ENCODE measurements at places on chromosomes 1 and 21.

DNA sequence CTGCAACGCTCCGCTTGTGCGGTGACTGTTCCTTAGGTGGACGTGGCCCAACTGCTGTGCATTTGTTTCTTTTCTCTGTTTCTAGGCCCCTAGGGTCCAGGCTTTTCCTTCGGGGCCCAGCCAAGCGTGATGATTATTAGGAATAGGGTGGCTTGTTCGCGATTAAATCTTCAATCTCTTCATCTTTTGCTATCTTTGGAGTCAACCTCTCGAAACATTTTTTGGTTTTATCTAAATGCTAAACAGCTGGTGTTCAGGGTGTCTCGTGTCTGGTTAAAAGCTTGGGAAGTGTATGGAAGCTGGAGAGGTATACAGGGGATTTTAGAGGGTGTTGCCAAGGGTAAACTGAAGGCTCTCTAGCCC lies 844 bp upstream of the PLD5 start:
- no peak for DNase-seq

DNA sequence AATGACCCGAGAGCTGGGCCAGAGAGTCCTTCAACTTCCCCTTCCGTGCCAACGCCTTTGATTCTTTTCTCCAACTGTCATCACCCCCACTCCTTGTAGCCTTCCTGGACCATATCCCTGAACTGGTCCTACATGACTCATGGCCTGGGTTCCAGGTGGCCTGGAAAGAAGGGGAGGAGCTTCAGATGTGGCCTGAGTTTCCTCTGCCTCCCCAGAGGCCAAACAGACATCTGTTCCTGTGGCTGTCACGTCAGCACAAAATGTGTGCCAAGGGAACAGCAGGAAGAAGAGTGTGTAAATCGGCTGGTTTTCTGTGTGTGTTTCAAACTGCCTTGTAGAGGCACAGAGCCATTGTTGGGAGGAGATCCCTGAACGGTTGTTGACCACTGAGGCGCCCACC lies 24.9 kb upstream of the KIRREL1 start:
- no peak for DNase-seq

- no peak for DNase-seq
These were observed 27.9 kb downstream of the EPHB2 start for GRCh38 chr1:22738522-22738921.

- no peak for DNase-seq
These were observed 319.1 kb downstream of the GPATCH2 start for GRCh38 chr1:217311766-217312165.

- no peak for DNase-seq
These were observed 30.0 kb downstream of the MFSD2A start for GRCh38 chr1:39984951-39985350.

GRCh38 chr1:202597090-202597761 lies 113.0 kb downstream of the SYT2 start:
- no peak for DNase-seq

- DNase-seq, result no peak
These were observed 63.2 kb upstream of the ADAM30 start for GRCh38 chr1:119959268-119960220.

DNA sequence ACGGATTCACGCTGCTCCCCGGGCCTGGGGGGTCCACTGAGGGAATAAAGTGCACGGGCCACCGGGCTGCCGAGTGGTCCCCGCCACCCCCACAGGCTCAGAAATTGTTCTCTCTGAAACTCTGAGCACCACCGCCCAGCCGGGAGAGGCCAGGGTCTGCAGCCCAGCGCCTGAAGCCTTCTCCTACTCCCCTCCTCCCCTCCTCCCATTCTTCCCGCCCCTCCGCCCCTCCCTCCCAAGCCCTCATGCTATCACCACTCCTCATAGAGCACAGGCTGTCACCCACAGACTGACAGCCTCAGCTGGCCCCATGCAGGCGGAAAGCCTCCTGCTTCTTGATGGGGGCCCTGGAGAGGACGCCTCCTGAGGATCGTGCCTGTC lies 707 bp upstream of the GPR153 start:
- no peak for DNase-seq

DNA sequence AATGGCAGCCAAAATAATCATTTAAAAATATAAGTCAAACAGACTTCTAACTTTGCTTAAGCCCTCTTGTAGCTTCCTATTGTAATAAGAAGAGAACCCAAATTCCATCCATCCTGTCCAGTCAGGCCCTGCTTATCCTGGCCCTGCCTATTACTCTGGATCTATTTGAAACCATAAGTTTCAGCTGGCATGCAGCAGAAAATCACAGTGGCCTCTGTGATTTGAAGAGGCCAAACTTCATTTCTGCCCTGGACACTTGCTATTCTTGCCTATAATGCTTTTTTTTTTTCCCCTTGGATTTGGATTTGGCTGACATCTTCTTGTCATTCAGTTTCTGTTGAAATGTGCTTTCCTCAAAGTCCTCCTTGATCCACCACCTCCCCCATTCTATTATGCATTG lies 642.8 kb downstream of the USP25 start:
- no peak for DNase-seq

DNA sequence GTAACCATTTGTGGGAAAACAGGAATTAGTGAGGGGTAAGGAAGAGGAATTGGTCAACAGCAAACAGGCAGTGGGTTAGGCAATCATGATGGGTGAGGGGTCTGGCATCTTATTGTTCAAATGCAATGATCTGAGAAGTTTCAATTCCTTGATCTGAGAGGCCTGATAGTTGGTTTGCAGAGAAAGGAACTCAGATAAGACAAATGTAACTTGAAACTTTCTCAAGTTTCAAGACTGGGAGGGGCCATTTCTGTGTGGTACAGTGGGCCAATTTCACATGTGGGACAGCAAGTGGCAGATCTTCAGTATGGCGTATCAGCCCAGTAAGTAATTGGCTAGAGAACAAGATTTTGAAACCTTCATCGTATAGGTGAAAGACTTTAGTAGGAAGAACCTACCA lies 102.5 kb downstream of the XPR1 start:
- no peak for DNase-seq

GRCh38 chr1:39213511-39214002 lies 9.1 kb downstream of the MACF1 start:
- no peak for DNase-seq

- DNase-seq, result no peak
These were observed 11.8 kb downstream of the RCC1 start for GRCh38 chr1:28517649-28517999.

DNA sequence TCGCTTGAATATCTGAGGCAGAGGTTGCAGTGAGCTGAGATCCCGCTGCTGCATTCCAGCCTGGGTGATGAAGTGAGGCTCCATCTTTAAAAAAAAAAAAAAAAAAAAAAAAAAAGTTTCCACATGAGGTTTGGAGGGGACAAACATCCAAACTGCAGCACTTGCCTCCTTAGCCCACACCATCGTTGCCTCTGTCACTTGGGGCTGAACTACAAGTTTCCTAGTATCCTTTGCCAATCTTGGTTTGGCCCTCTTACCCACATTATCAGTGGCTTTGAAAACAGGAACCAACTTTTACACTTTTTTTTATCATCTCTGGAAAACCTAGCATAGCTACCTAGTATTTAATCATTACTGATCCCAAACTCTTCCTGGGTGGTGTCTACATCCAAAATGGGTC lies 59.2 kb downstream of the CLSTN1 start:
- DNase-seq, result no peak

- no peak for DNase-seq
These were observed 46.1 kb downstream of the PKN2 start for GRCh38 chr1:88730132-88730675.

DNA sequence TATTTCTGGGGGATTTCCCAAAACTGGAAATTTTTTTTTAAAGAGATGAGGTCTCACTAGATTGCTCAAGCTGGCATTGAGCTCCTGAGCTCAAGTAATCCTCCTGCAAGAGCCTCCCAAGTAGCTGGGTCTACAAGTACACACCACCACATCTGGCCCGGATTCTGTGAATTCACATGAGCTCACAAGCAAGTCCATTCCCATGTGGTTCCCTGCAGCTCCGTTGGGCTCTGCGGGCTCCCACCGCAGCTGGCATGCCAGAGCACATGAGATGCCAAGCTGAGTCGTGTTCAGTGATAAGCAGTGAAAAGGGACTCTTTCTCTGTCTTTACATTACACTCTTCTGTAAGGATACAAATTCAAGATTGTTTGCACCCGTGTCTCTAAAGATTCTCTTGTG lies 21.9 kb upstream of the TTF2 start:
- DNase-seq, result no peak

GRCh38 chr1:180636138-180636537 lies 4.3 kb downstream of the XPR1 start:
- no peak for DNase-seq

GRCh38 chr1:62321446-62321845 lies 2.2 kb upstream of the KANK4 start:
- no peak for DNase-seq

DNA sequence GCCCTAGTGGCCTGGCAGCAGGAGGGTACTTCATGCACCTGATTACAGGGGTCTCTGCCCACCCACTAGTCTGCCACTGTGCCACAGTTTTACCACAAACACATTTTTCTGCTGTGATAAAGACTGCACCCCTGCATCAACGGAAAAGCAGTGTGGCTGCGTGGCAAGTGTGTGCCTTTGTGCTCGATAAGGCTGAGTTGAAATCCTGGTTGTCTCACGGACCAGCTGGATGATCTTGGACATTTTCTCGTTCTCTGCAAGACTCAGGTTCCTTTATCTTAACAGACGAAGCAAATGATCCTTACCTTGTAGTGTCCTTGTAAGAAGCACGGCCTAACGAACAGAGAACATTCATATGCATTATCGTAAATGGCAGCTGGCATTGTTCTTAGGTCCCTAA lies 10.2 kb downstream of the GRHL3 start:
- no peak for DNase-seq

GRCh38 chr1:45001011-45001481 lies 10.1 kb downstream of the HECTD3 start:
- no peak for DNase-seq

DNA sequence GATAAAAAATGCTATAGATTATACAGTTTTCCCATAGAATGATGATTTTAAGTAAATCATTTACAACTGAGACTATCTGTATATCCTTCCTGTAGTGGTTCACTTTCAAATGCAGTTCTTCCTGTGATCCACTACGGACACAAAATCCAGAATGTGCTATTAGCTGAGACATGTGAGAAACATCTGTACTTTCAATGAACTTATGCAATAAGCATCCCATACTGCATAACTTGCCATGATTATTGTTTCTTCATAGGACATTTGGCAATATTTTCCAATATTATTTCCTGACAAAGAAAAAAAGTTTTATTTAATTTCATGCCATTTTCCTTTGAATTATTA lies 83.5 kb upstream of the PRDX6 start:
- DNase-seq, result no peak

DNA sequence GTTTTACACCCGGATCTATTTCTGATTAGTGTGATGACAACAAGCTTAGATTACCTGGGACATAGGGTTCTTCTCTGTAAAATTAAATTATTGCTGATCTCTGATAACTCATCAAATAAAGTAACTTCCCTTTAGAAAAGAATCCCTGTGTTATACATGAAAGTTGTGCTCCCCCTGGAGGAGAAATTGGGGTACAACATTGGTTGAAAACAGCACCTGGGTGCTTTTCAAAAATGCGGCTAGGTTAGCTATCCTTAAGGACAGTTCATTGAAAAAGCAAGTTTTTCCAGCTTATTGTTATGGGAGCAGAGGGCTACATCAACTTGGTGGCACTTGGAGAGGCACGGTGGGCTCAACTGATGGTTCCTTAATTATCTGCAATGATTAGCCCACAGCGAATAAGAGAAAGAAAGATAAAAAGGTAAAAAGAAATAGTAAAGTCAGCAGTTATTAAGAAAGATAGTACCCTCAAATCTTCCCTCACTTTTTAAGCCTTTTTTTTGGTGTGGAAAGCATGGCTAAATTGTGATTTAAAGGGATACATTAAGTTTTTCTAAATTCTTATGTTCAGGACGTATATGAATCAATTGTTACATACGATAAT lies 97.8 kb downstream of the FMN2 start:
- DNase-seq, result peak; percentile 25

DNA sequence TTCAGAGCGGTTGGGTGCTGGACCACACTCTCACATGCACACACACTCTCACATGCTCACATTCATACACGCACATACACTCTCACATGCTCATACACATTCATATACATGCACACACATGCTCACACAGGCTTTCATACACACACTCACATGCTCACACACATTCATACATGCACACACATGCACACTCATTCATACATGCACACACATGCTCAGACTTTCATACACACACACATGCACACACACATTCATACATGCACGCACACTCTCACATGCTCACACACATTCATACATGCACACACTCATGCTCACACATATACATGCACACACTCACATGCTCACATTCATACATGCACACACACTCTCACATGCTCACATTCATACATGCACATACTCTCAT lies 6.0 kb upstream of the CD55 start:
- no peak for DNase-seq

- no peak for DNase-seq
These were observed 39.3 kb downstream of the CDKN2C start for GRCh38 chr1:51009381-51009780.

DNA sequence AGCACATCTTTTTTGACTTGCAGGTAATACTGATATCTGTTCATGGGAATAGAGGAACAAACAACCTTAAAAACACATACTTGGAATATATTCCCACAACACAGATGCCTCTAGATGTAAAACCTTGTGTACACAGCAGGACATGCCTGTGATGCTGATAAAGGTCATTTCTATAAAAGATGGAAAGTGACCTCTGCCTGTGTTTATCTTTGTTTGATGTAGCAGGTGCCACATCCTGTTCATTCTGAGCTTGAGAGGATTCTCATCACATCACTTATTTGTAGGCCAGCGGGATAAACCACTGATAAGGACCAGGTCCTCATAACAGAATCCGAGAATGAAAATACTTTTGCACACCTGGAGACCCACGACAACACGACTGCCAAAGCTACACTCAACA lies 133.7 kb downstream of the SMYD2 start:
- DNase-seq, result no peak

GRCh38 chr1:100400404-100400803 lies 48.1 kb downstream of the CDC14A start:
- peak; percentile 93 for DNase-seq

GRCh38 chr1:164865385-164865784 lies 306.4 kb downstream of the PBX1 start:
- DNase-seq, result no peak

GRCh38 chr1:116388122-116388521 lies 15.1 kb downstream of the ATP1A1 start:
- DNase-seq, result no peak

DNA sequence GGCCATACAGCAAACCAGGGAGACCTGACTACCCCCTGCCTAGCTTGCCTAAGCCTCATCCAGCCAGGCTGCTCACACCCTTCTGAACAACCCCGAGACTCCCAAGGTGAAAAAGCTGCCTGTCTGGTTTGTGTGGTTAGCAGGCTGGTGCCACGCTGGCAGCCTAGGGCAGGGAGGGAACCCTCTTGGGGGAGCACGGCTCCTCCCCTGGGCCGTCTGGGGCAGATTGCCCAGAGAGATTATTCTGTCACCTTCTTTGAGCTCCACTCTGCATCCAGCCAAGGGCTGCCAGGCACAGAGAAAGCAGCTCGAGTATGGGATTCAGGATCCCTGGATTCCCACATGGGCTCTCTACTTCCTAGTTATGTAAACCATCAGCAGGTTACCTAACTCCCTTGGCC lies 27.5 kb upstream of the TCEA3 start:
- DNase-seq, result peak; percentile 85
